NCI-H1048 (cell line): ENCODE measurements at places on chromosomes 12 and 14.

DNA sequence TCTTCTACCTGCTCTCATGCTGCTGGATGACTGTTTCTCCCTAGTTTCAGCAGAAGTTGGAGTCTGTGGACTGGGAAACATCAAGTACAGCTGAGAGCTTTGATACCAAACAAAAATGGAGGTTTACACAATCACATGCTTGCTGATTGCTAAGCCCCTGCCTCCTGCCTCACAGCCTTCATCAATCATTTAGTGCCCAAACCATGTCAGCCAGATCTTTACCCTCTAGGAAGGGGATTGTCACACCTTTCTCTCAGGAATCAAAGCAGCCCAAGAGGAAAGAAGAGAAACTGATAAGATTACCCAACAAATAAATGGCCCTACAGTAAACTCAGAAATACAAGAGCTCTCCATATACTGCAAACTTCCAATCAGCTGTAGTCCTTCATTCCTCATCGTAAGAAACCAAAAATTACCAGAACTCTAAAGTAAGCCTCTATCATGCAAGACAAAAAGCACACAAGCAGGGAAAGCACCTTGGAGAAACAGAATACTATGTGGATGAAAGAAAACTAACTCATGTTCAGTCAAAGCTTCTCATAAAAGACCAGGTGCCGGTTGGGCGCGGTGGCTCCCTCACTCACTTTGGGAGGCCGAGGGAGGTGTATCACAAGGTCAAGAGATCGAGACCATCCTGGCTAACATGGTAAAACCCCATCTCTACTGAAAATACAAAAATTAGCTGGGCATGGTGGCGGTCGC is 63.6 kb upstream of the RESF1 start:
- no peak for DNase-seq

GRCh38 chr12:90543841-90544240 is 411.1 kb downstream of the CCER1 start:
- DNase-seq: no peak

GRCh38 chr12:53664936-53665335 is 10.9 kb downstream of the ATP5MC2 start:
- DNase-seq: no peak

DNA sequence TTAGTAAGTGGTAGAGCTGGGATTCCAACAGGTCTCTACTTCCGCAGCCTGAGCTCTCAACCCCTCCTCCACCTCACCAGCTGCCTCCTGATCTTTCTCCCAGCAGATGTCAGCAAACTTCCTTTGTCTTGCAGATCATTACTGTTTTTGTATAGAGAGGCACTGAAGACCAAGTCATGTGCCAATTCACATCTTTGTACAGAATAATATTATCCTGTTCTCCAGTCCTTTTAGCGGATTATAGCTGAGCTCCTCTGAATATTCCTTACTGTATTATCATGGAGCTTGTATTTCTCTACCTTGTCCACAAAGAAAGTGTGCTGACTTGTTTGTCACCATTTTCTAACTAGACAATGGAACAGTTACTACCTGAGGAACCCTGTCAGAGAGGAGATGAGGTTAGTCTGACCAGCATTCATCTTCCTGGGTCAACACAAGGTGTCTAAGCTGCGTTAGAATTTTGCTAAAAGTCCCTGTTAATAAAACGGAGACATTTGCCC is 142.3 kb upstream of the ARHGAP5 start:
- DNase-seq: no peak

GRCh38 chr12:112409064-112409905 is at the start of gene RPL6:
Gene RPL6 (minus strand): TSS chr12:112409605. CDS start chr12:112408656, 949 bp downstream.
- DNase-seq: peak; percentile 73

DNA sequence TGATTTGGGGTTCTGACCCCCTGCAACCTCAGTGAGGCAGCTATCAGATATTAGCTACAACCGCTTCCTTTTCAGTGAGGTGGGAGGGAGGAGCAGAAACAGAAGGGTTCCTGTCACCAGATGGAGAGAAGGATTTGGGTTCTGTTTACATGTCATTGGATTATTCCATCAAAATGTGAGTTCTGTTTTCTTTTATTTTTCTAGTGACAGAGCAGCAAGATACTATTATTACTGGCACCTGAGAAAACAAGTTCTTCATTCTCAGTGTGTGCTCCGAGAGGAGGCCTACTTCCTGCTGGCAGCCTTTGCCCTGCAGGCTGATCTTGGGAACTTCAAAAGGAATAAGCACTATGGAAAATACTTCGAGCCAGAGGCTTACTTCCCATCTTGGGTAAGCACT is 52.8 kb downstream of the FRMD6 start:
- DNase-seq: no peak

GRCh38 chr12:100895192-100895591 is 100.6 kb downstream of the ANO4 start:
- DNase-seq: no peak

GRCh38 chr14:75959031-75959430 is 22.8 kb downstream of the TGFB3 start:
- no peak for DNase-seq

GRCh38 chr12:24191117-24191516 is 241.6 kb upstream of the SOX5 start:
- DNase-seq: no peak

GRCh38 chr12:62021808-62022207 is 238.4 kb upstream of the USP15 start:
- DNase-seq: no peak

DNA sequence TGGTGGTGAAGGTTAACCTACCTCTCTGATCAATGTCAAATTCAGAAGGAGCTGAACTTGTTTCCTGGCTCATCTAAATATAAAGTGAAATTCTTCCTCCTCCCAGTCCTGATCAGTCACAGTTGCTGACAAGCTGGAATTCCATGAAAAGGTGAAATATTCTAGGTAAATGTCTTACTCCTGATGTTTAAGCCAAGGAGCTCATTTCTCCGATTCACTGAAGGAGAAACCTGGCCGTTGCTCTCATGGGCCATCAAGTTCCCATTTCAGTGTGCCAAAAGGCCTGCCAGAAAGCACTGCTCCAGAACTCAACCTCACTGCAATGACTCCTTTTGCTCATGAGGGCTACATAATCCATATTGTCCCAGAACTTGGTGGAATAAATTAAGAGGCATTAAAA is 707.5 kb downstream of the GALC start:
- no peak for DNase-seq

DNA sequence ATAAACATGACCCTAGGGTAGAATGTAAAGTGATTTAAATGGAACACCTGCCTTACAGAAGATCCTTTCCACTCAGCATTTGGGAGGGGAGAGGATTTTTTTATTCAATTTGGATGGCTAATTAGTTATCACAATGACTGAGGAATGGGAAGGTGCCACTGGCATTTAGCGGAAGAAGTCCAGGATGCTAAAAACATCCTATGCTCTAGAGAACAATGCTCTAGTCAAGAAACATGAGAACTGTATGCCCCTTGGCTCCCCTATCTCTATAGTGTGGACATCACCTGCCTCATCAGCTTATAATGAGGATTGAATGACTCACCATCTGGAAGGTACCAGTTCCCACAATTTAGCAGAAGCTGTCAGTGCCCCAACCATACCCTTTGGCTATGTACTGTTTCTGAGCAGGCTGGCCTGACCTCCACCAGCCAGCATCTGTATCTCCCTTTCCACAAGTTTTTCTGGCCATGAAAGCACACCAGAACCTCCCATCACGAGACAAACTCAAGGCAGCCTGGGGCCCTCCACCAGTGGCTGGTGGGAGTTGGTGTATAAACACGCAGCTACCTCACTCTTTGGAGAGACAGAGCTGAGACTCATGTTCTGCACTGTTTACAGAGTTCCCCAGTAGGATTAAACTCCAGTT is 109.7 kb upstream of the VASH1 start:
- DNase-seq: no peak

DNA sequence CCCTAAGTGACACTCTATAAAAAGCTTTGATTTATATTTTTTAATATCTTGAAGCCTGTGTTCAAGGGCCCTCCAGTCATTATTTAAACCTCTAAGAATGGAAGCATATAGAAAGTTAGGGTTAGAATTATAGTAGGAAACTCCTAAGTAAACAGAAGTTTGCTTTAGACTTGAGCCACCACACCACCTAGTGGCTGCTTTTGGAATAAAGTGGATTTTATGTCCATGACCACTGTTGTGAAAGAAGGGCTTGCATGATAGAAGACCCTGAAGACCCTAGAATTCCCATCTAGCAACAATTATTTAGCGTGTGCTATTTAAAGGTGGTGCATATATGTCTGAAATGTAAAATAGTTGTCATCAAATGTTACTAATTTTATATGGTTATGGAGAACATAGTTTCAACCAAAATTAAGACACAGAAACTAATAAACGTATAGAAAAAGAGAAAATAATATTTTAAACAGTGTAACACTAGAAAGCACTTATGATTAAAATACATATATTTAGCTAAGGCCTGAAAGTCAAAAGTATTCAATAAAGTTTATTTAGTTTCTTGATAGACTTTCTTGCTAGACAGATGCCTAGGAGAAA is 21.3 kb downstream of the LRRIQ1 start:
- no peak for DNase-seq

DNA sequence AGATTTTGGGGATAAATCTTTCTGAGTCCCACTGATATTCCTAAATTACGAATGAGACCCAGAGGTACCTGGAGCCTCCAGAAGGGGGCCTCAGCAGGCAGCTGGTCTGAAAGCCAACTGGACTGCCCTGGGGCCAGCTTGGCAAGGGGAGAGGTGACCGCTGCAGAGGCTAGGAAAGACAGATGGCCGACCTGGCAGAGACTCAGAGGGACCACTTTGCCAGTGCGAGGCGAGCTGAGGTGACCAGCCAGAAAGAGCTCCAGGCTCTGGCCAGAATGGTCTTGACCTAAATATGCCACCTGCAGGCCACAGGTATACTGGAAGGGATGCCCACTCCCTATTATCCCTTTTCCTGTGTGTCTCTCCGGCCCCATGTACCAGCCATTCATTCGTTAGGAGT is 256.8 kb upstream of the GARIN6 start:
- DNase-seq: no peak

DNA sequence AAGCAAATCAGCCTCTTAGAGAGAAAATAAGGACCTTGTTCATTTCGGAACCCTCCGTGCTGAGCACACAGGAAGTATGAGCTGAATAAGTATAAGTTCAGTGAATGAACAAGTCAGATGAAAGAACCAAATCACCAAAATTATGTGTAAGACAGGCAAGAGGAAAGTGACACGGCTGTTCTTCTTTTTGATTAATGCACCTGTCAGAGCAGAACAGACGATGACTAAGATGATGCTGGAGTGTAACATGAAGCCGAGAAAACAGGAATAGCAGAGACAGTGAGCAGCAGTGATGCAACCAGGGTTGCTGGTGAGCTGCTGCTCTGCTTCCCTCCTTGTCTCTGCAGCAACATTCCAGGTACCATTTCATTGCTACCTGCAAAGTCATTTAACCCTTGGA is 861.1 kb downstream of the GALC start:
- DNase-seq: no peak

- no peak for DNase-seq
These were observed 3.5 kb downstream of the DEGS2 start for GRCh38 chr14:100155756-100156616.

- DNase-seq: no peak
These were observed 32.0 kb upstream of the UBC start for GRCh38 chr12:124946447-124946793.

DNA sequence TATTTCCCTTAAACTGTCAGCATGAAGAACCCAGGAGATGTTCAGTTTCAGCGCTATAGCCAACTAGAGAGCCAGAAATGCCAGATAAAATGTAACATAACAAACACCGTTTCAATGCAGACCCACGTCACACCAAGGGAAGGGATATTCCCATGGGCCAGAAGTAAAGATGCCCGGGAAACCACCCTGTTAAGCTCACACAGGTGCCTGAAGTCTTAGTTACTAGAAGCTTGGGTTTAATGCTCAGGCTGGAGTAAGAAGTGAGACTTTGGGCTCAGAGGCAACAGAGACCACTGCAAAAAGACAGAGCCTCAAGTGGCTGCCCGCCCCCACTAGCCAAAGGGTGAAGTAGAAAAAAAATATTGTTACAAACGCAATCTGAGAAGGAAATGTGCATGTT is 52.3 kb downstream of the SYNE3 start:
- no peak for DNase-seq

- no peak for DNase-seq
These were observed 114.4 kb upstream of the DIO2 start for GRCh38 chr14:80325688-80326087.
